Bronchial epithelial cell (primary cell): ENCODE measurements at places on chromosomes 3 and 15. TPM values are rescaled to one million over a fixed set of nuclear protein-coding genes. Genes with fewer than 3 reads are reported as not detected.

GRCh38 chr15:38062696-38063095, 128.3 kb downstream of the TMCO5A start:
- no peak for DNase-seq

- peak; percentile 9 for DNase-seq
These were observed 59.9 kb downstream of the OXSM start for GRCh38 chr3:25849641-25850385.

DNA sequence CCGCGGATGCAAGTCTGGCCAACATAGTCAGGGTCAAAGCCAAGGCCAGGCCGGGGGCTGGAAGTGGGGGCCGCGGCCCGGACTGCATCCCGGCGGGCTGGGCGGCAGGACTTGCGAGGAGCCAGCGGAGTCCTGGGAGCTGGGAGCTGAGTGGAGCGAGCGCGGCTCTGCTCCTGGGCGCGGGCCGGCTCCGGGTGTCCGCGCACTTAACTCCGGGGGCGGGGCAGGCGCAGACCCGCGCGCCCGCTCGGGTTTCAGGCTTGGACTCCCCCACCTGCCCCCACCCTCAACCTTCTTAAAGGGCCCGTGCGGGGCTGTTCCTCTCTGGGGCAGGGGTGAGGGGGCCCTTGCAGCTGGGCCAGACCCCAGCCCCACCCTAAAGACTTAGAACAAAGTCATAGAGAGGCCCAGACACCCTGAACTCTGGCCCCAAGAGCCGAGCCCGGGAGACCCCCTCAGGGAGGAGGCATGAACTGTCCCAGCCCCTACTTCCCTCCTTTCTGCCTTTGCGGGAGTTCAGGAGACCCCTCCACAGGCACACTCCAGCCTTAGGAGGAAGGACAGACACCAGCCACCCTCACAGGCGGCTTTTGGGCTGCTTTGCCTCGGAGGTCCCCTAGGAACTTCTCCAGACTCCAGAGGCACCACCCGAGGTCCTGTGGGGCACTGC, at the start of gene CSPG4:
Gene CSPG4, minus strand, starts transcription at position 181 of the 670 bp plus-strand sequence. Its CDS starts 93 bp downstream, at position 88.
- DNase-seq = no peak

GRCh38 chr3:12585970-12586369, 29.1 kb downstream of the MKRN2 start:
- no peak for DNase-seq

GRCh38 chr3:9244495-9245183, 4.8 kb downstream of the SRGAP3 start:
- no peak for DNase-seq

DNA sequence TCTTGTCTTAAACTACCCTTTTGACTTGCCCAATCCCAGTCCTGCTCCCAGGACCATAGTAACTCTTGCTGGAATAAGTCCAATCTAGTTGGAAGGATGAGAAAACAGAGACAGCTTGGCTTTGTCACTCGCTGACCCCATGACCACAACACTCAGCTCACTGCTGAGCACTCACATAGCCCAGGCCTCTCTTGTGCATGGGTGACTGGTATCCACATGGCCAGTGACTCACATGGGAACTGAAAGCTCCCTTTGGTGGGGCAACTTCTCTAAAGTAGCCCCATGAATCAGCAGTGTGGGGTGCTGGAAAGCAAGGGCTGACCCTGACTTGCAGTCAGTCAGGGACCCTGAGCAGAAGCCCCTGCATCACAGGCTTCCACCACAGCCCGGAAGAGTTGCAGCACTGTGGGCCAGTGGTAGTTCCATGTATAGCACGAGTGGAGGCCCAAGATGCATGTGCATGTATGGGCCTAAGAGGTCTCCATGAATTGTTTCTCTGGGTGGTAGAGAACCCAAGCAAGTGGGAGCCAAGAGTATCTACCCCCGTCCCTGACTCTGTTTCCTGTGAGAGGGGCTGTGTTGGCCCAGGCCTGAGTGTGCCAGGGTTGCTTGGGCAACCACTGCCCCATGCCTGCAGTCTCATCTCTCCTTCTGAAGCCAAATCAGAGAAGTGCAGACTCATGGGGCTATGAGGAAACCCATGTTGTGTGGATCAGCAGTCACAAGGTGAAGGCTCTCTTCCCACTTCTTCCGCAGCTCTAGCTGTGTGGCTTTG, 62.1 kb upstream of the XCR1 start:
- peak; percentile 95 for DNase-seq

DNA sequence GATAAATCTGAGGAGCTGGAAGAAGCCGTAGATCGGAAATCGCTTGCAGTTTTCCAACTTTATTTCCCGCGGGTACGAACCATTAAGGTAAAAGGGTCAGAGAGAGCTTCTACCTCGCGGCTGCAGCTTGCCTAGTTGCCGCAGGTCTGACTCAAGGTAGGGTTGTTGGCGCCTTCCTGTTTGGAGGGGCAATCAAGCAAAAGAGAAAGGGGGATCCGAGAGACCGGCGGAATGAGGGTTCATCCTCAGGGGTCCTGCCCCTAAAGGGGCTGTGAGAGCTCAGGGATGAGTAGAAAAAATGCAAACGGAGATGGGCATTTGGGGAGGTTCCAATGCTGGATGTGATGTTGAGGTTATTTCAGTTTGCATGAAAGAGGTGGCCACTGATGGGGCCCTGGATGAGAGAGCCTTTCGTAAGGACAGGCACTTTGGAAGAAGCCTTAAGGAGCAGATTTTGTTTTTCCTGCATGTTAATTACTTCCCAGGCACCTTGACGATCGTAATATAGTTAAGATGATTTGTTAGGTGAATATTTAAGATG, 265.4 kb downstream of the CGGBP1 start:
- DNase-seq = no peak

GRCh38 chr3:87227835-87228144, 681 bp downstream of the CHMP2B start:
- no peak for DNase-seq

DNA sequence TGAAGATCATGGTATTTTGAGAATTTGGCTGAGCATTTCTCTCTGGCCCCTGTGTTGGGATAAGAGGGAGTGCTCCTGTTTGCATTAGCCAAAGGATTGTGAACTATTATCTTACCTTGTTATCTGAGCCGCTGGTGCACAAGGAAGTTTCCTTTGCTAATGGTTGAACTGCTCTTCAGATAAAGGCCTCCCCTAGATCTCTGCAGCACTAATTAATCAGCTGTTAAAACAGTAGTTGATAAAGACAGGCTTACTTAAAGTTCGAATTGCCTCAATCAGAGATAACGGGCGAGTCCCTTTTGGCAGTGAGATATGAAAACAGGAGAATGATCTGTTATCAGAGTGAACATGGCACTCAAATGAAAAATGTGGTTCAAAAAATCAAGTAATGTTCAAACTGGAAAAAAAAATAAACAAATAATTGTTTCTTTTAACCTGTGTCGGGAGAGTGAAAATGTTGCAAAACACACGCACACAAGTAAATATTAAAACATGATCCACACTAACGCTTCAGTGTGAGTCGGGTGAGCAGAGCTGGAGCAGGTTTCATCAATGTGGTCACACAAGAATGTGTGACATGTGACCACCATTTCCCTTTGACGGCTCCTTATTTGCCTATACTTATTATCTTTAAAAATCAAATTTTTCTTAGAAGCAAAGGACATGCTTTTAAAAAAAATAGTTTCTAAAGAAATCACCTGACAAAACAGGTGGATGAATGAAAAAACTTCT, 469.1 kb downstream of the SOX2 start:
- no peak for DNase-seq

DNA sequence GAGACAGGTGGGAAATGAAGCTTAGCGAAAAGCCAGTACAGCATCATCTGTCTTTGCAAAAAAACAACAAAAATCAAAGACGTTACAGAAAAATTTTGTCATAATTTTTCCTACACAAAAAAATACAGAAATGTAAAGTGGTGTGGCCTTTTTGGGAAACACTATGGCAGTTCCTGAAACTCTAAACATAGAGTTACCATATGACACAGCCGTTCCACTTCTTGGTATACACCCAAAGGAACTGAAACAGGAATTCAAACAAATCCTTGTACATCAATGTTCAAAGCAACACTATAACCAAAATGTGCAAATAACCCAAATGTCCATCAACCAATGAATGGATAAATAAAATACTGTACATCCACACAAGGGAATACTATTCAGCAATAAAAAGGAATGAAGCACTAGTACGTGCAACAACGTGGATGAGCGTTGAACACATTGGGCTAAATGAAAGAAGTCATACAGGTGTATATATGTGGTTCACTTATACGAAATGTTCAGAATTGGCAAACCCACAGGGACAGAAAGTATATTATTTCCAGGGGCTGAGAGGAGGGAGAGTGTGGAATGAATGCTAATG, 46.8 kb downstream of the GLB1 start:
- no peak for DNase-seq

DNA sequence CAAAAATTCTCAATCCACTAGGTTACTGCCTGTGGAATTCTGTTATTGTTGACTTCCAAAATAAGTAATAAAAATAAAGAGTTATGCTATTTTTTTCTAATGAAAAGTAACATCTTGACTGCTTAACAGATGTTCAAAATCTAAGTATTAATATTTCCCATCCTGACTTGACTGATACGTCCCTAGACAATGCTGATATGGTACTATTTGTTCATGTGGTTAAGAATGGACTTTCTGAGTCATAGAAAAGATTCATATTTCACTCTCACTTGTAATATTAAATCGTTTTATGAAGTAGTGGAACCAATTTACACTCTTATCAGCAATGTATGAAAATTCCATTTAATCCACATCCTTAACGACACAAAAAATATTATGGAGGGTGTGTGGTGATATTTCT, 104.8 kb upstream of the PLSCR5 start:
- DNase-seq = peak; percentile 3

GRCh38 chr3:88812576-88812975, 294.8 kb upstream of the EPHA3 start:
- no peak for DNase-seq

- peak; percentile 54 for DNase-seq
These were observed 17.5 kb upstream of the FANCD2 start for GRCh38 chr3:10008588-10009344.

GRCh38 chr3:117011687-117012250, 302.2 kb downstream of the TUSC7 start:
- DNase-seq = no peak

DNA sequence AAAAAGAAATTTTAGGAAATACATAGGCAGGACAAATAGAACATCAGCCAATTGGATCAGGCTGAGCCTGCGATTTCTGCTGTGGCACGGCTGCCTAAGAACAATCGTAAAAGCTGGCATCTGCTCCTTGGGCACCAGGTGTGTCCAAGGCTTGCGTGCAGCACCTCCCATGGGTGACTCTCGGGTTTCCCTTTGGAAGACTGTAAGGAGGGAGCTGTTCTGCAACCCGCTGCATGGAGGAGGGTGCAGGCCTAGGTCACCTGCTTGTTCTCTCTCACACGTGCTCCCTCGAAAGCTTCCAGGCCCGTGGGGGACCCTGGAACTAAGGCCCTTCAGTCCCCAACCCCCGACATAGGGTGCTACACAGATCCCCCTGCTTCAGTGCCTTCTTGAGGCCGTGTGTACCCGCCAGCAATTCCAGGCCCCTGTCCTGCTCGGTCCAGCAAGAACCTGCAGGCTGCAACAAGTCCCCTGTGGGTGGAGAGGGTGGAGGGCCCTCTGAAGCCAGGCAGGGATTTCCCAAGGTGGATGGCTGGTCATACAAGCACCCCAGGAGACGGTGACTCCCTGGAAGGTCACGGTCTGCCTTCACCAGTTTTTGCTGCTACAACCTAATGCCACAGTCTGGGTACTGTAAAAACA, 3.4 kb downstream of the GP9 start:
- peak; percentile 79 for DNase-seq

DNA sequence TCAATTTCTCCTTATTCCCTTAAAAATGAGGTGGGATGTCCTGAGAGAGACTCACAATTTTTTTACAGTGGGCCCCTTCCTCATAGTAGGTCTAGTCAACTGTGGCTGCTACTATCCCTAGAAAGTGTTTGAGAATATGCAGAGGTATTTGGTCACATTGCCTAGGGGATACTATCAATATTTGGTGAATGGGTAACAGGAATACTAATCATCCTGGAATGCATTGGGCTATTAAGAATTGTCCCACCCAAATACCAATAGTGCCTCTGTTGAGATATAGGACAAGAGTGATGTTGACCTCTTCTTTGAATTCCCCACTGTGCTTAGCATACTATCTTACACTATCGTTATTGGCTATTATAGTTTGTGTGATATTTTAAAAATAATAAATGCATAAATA, 389.4 kb downstream of the DIPK2A start:
- DNase-seq = no peak

DNA sequence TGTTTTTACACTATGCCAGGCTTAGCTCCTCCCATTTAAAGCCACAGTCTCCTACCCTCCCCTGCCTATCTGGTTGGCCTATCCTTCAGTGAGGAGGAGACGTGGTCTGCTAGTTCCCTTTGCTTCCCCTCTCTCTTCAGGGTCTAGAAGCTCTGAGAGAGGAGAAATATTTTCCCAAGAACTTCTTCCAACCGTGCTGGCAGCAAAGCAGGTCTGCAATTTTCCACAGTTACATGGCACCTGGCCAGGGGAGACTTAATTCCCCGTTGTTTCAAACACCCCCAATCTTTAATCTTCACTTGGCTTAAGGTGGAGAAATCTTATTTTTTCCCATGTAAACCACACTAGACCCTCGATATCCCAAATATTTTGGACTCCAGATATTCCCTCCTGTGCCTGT, 149.5 kb upstream of the MCTP2 start:
- no peak for DNase-seq

- no peak for DNase-seq
These were observed 32.7 kb downstream of the LRRC3B start for GRCh38 chr3:26655231-26655630.

DNA sequence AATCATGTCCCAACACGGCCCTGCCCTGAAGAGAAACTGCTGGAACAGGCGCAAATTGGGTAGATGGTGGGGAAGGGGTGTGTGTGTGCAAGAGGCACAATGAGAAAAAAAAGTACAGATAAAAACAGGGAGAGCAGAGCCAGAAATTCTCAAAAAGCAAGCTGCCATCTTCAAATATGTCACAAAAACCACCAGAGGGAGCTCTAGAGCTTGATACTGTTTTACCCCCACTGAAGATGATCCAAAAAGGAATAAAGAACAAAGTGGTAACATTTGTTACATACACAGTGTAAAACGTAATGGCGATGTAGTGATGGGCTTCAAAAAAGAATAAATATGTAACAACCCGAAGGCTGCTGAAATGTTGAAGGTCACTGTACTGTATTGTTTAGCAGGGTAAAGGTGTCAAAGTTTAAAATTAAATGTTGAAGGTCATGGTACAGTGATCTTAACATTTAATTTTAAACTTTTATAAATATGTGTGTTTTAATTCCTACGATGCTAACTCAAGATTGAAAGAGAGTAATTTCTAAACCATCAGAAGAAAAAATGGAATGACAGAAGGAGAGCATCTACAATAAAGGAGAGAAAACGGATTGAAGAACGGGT, 6.0 kb downstream of the SNRPA1 start:
- DNase-seq = peak; percentile 65

GRCh38 chr3:36693670-36694069, 70.7 kb downstream of the DCLK3 start:
- no peak for DNase-seq

The PFKFB4 gene
- total RNA-seq = 18.2 and 20.2 TPM in 2 replicates

The TRPM1 gene
- under 0.01 and 0.13 TPM in 2 replicates for total RNA-seq

The LRRC34 gene
- total RNA-seq = under 0.01 and 0.38 TPM in 2 replicates

The AADACL2 gene
- total RNA-seq = not detected in 2 replicates

The EBLN2 gene
- total RNA-seq = 5.3 and 5.6 TPM in 2 replicates

The KNSTRN gene
- 35.6 and 56.9 TPM in 2 replicates for total RNA-seq

The GPR149 gene
- not detected in 2 replicates for total RNA-seq

The TM4SF18 gene
- not detected in 2 replicates for total RNA-seq

The APOD gene
- 0.77 and 3.9 TPM in 2 replicates for total RNA-seq
